Stimulated activated CD4-positive, alpha-beta T cell treated with anti-CD3 and anti-CD28 coated beads, Interleukin-1b, Interleukin-23, amount 100 ng/mL, for 24 hours (primary cell): ENCODE measurements at places on chromosomes 11 and 22.

GRCh38 chr22:49951986-49952896 is 8.3 kb upstream of the PIM3 start:
- DNase-seq, result no peak

DNA sequence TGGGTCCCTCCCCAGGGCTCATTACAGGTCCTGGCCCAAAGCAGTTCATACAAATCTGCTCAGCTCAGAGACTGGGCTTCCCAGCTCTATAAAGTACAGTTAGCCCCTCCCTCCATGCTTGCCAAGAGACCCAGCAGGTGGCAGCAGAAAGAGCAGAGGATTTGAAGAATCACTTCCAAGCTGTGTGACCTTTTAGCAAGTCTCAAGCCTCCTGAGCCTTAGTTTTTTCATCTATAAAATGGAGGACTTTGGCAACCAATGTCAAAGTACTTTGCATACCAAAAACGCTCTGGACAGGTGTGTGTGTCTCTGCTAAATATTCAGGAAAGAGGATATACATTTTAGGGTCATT is 26.6 kb downstream of the RELT start:
- DNase-seq, result no peak

- DNase-seq, result no peak
These were observed 10.1 kb upstream of the BTBD10 start for GRCh38 chr11:13473013-13473722.

DNA sequence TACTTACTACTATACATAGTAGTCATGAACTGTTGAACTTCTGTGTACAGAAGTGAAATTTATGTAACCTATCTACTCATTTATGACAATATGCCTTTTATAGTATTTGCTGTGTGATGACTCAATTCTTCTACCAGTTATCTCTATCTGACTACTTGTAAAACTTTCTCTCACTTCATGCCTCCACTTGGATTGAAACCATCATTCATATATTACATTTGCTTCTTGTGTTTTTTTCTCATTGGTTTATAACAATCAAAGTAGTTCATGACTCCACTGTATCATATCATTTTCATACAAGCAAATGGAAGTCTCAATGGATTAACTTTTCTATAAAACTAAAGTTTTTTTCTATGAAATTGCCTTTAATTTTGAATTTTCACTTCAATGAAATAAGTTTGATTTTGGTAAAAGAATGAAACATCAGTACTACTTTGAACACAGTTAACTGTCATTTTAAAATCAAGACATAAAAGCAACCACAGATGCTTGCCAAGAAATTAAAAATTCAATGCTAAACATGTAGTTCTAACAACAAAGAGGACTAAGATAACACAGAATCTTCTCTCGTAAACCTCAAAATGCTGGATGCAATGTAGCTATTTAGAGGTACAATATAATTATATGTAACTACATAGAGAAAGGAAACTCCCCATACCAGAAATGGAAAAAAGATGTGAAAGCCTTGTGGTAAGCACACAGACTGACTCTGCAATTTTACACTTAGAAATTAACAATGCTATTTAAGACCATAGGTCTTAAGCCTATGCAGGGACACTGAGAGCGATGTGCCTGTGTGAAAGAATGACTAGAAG is 27.6 kb upstream of the EXPH5 start:
- DNase-seq, result no peak

DNA sequence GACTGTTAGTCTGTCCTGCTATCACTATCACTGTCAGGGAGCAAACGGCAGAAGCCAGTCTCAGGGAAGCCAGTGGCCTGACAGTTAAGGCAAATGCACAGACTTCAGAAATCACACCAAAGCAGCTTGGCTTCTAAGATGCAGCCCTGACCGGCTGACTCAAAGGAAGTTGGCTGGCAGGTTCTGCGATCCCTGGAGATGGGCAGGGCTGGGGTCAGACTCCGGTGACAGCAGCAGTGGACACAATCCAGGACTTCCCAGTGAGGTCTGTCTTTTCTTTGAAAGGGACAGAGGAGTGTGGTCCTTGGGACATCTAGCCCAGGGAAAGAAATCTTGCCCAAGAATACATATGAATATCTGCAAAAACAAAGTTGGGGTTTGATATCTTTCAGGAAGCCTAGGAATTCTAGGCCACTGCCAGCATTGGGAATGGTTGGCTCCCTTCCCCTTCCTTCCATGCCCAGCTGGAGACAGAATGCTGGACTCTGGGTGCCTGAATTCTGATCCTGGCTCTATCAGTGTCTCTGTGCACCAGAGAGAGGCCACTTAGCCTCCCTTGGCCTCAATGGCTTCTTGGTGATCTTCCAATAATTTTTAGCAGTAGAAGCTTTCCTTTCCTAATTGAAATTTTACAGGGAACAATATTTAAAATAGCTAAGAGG is 108.9 kb downstream of the KIRREL3 start:
- DNase-seq, result no peak

GRCh38 chr11:113172382-113172951 is 141.9 kb upstream of the TTC12 start:
- DNase-seq, result no peak

DNA sequence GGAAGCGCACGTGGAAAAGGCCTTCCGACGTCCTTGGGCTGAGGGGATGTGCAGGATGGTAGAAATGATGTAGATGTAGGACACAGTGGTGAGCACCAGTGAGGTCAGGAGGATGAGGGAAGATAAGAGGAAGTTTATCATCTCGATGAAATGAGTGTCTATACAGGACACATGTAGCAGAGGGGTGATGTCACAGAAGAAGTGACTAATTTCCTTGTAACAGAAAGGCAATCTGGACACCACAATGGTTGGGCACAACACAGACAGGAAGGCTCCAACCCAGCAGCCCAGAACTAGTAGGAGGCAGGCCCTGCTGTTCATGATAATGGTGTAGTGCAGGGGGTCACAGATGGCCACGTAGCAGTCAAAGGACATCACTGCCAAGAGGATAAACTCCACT is 35.0 kb upstream of the OR6M1 start:
- DNase-seq, result no peak

- DNase-seq, result no peak
These were observed 45.9 kb upstream of the ARHGAP32 start for GRCh38 chr11:129237880-129238638.

- no peak for DNase-seq
These were observed 19.1 kb upstream of the APLNR start for GRCh38 chr11:57256119-57256518.

GRCh38 chr11:67054346-67054835 is 2.3 kb upstream of the RHOD start:
- DNase-seq, result no peak

DNA sequence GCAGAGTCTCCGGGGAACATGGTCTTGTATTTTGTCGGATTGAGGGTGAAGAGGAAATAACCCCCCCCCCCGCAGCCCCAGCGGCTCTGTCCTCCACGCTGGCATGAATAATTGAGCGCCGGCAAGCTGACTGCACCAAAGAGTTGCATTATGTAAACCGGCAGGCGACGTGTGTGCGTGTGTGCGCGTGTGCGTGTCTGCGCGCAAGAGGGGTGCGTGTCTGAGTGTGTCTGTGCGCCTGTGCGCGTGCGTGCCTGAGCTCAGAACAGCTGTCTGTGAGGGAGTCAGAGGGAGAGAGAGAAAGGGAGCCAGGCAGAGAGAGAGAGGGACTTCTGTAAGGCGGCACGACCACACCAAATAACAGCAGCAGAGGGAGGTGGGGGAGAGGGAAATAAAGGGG is 94.4 kb downstream of the SCN3B start:
- no peak for DNase-seq

GRCh38 chr11:105903113-105903512 is 118.9 kb downstream of the MSANTD4 start:
- no peak for DNase-seq

DNA sequence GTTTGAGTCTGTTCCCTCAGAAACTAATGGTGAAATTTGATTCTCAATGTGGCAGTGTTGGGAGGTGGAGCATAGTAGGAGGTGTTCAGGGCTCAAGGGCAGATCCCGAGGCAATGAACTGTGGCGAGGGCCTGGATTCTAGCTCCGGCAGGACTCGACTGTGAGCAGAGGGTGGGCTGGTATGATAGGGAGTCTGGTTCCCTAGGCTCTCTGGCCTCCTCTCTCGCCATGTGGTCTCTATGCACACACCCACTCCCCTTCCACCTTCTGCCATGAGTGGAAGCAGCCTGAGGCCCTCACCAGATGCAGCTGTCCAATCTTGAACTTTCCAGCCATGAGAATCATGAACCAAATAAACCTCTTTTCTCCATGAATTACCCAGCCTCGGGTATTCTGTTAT is 32.3 kb downstream of the ATP6V1E1 start:
- no peak for DNase-seq

- DNase-seq, result no peak
These were observed 94.5 kb downstream of the ME3 start for GRCh38 chr11:86577644-86578636.

DNA sequence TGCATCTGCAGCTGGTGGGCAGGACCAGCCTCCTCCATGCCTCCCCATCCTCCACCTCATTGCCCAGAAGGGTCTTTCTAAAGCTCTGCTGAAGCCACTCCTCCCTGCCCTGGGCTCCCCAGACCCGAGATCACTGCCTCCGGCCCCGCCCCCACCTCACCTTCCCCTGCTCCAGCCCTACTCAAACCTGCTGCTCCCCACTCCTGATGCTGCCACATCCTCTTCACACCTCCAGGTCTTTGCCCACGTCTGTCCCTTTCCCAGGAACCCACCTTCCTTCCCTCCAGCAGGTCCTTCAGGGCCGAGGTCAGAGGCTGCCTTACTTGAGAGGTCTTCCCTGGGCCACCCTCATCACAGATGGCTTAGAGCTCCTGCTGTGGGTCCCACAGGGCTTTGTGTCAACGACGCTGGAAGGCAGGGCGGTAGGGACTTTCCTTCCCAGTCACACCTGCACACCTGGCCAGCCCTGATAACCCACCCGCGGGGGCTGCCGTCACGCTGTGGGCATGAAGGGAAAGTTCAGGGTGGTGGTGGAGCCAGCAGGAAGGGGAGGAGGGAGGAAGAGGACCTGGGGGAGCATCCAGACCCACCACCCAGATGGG is 11.9 kb downstream of the WNT7B start:
- no peak for DNase-seq

GRCh38 chr11:109865548-109866186 is 227.5 kb upstream of the ZC3H12C start:
- no peak for DNase-seq

- no peak for DNase-seq
These were observed 50.3 kb downstream of the NAT10 start for GRCh38 chr11:34155757-34156062.

GRCh38 chr11:81839016-81839415 is 894.6 kb downstream of the FAM181B start:
- no peak for DNase-seq

DNA sequence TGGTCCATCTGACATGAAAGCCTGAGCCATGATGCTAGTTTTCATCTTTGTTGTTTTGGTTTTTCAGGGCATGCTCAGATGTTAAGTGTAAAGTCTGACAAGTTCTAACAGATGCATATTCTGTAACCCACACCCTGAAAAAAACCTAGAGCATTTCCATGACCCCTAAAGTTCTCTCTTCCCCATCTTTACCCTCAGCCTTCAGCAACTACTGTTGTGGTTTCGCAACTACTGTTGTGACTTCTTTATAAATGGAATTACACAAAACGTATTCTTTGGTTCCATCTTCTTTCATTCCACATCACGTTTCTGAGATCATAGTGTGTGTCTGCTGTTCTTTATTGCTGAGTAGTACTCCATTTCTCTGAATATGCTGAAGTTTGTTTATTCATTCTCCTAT is 65.1 kb upstream of the LDLRAD3 start:
- DNase-seq, result no peak

DNA sequence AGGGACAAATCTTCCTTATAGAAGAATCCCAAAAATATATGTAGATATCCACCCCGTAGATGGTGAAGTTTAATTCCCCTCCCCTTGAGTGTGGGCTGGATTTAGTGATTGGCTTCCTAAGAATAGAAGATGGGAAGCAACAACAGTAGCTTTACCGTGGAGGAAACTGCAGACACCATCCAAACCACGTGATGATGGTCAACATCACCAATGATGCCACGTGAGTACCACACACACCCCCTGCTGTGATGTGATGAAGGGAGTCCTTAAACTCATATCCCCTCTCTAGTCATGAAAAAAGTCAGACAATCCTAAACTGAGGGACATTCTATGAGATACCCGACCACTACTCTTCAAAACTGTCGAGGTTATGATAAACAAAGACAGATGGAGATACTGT is 76.4 kb upstream of the SLC22A12 start:
- DNase-seq, result no peak

- DNase-seq, result no peak
These were observed 3.1 kb upstream of the TMEM218 start for GRCh38 chr11:125114518-125114917.

GRCh38 chr11:32255841-32256240 is 165.0 kb downstream of the RCN1 start:
- no peak for DNase-seq

GRCh38 chr11:65118097-65118837 is 766 bp upstream of the ZNHIT2 start:
- no peak for DNase-seq

GRCh38 chr22:36608987-36609386 is 80.0 kb upstream of the EIF3D start:
- DNase-seq, result no peak

DNA sequence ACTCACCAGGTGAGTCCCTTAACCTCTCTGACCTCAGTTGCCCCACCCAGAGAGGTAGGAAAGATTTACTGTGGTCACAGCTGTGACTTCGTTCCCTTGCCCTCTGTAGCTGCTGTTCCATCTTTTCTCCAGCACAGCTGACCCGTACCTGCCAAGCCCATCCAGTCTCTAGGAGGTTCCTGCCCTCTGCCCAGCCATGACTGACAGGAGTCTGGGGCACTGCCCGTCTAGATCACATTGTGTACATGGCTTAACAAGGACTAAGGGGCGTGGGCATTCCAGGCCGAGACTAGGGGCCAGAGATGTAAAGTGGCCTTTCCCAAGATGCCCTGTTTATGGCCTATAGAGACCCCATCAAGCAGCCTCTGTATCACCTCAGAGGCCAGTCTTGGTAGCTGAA is 132.0 kb downstream of the PARVA start:
- no peak for DNase-seq

GRCh38 chr11:59814021-59814420 is 3.4 kb upstream of the MRPL16 start:
- DNase-seq, result no peak
